ENCODE measurements at places on chromosomes 2 and 18.

- no peak for DNase-seq
Measured at GRCh38 chr2:41933046-41933420, 114.8 kb upstream of the PKDCC start.

- DNase-seq, result no peak
Measured at GRCh38 chr2:20485612-20486388, 38.9 kb downstream of the RHOB start.

DNA sequence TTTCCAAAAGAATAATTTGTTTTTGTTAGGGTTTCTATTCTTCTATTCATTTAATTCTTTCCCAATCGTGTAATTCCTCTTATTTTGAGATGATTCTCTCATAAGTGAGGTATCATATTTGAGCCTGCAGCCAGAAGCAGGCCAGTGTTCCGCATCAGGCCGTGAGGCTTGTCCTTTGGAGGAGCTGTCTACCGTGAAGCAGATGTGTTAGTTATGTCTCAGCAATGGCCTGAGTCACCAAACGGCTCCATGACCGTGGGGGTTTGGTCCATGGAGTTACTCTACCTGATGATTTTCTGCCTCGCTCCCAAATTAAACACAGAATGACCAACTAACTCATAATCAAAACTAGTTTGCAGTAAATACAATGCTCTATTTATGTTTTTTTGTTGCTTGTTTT, 64.2 kb upstream of the TMEM87B start:
- no peak for DNase-seq

DNA sequence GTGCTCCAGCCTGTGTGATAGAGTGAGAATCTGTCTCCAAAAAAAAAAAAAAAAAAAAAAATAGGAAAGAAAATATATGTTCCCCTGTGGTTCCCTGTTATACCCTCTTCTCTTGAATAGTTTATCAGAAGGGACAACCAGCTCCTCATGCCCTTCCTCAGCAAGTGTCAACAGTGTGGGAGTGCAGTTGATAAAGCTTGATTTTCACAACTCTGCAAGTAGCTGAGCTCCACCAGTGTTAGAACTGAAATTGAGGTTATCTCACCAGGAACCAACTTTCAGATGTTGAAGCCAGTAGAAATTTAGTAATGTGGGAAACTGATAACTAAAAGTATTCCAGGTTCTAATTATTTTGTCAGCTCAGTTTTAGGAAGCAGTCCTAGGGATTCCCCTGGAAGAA, 25.1 kb downstream of the NEDD4L start:
- no peak for DNase-seq

- DNase-seq, result no peak
Measured at GRCh38 chr2:11480859-11481258, 14.9 kb upstream of the E2F6 start.

DNA sequence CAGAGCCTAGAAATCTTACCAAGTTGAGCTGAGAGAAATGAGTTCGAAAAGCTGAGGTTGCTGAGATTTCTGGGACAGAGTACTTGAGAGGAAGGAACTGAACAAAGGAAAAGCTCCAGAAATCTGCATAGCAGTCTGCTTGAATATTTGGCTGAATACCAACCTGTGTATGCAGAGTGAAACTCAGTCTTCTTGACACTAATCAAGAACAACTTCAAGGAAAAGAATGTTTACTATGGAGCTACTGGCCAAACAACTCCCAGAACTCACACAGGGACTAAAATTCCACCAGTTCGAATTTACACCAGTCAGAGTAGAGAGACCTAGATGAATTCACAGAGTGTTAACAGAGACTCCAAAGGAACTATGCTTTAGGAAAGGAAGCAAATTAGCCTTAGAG, 66.5 kb downstream of the USP37 start:
- no peak for DNase-seq

- no peak for DNase-seq
Measured at GRCh38 chr2:120766470-120767351, 31.0 kb downstream of the GLI2 start.

- no peak for DNase-seq
Measured at GRCh38 chr2:190469771-190470170, 61.6 kb downstream of the MFSD6 start.

DNA sequence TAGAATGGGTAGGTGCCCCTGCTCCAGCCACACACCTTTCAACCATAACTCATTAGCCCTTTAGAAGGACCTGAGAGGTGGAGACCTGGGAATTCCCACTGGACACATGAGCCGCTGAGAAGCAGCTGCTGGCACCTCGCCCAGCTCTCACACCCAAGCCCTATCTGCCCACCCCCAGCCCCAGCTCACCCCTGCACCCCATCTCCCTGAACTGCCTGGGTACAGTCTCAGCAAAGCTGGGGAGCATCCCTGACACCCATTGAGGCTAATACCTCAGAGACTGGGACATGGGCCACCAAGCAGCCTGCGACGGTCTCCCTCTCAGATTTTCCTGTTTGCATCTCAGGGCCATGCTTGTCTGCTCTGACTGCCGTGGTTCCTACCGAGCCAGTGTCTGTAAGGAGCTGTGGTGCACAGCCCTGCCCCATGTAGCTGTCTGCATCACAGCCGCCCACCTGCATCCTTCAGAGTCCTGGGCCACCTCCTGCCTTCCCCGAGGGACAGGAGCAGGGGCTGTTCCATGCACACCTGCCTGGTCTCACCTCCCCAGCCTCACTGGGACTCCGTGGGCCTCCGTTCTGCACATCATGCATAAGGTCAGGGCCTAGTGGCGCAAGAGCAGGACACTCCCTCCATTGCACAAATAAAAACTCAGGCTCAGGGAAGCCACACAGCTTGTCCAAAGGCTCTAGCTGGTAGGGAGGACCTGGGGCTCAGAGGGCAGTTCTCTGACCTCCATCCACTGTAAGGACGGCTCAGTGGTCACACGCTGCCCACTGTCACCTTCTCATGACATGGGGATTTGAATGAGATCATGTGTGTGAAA, 90.0 kb downstream of the SEPTIN10 start:
- DNase-seq, result no peak

DNA sequence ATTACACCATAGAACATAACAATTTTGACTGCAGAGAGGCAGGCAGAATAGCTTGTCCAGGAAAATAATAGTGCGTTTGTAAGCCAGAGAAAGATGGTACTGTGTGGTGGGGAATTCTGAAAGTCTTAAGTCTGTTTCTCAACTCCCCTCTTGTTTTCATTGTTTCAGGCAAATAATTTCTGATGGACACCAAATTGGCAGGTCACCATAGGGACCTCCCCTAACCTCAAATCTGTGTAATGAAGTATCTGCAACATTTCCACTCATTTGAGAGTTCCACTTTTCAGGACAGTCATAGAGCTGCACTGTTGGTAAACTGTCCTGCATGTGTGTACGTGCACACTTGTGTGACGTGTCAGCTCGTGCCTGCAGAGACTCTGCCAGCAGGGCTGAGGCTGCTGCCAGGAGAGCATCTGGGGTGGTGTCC, 195.6 kb downstream of the AGAP1 start:
- DNase-seq, result no peak

DNA sequence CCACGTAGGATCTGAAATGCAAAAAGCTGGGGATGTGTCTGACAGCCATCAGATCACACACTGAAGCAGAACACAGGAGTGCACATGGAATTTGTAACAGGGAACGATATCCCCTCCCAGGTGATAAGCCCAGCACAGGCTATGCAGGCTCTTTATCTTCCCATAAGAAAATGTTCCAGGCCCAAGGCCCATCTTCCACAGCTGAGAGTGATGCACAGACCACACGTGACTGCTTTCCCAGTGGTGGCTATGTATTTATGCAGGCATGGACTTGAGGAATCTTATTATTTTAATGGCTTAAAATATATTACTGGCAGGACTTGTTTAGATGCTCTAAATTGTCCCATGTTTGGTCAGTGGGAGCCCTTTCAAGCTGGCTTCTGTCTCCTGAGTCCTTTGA, 70.5 kb upstream of the AFF3 start:
- no peak for DNase-seq

GRCh38 chr2:109436610-109437225, 177.0 kb downstream of the SEPTIN10 start:
- DNase-seq, result no peak

DNA sequence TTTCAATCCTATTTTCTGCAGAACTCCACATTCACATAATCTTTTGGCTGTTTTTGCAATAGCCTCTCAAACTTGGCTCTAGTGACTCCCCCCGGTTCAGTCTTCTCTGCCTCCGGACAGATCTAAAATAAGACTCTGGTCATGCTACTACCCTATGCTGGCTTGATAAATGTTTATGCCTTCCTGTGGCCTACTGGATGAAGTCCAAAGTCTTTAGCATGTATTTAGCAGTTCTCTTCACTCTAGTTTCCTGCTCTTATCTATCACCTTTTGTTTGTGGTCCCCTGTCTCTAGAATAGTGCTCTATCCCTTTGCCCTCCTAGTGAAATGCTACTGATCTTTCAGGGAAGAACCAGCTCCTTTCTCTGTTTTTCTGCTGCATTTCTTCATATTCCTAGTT, 14.4 kb downstream of the ADCYAP1 start:
- no peak for DNase-seq

- DNase-seq, result no peak
Measured at GRCh38 chr2:195520671-195521155, 136.3 kb upstream of the SLC39A10 start.

GRCh38 chr2:35787302-35788031, 568.1 kb upstream of the CRIM1 start:
- DNase-seq, result no peak

All from effector CD4-positive, alpha-beta T cell (primary cell).